ENCODE measurements at places on chromosomes 7 and 10. TPM values are rescaled to one million over a fixed set of nuclear protein-coding genes. Genes with fewer than 3 reads are reported as not detected.

Gene SERPINE1
- 9.4 TPM for total RNA-seq

Gene TBC1D12
- total RNA-seq = 22.9 TPM

Gene SLC16A9
- total RNA-seq = 0.33 TPM

Gene SPDYE18
- 2.8 TPM for total RNA-seq

Gene TFR2
- total RNA-seq = 0.17 TPM

Gene ADCYAP1R1
- 31.1 TPM for total RNA-seq

Gene SLC13A1
- total RNA-seq = 0.11 TPM

Gene SRRM3
- total RNA-seq = 2.2 TPM

Gene AMZ1
- 1.2 TPM for total RNA-seq

Gene OR2A12
- not detected for total RNA-seq

Gene GIMAP2
- total RNA-seq = 7.1 TPM

Gene CHAT
- total RNA-seq = not detected

Gene ZFAND4
- total RNA-seq = 16.1 TPM

Gene CYP3A7
- total RNA-seq = 0.34 TPM

Gene ASB10
- not detected for total RNA-seq

Gene FGFR2
- total RNA-seq = 58.6 TPM

Gene PAPOLB
- total RNA-seq = 0.32 TPM

Gene TLL2
- 0.17 TPM for total RNA-seq

Gene AKR1C8
- total RNA-seq = not detected

Gene CDHR3
- total RNA-seq = 41.1 TPM

Gene GBX1
- total RNA-seq = not detected

Gene OPN1SW
- total RNA-seq = not detected

Gene MET
- total RNA-seq = 12.0 TPM

Gene ZNF804B
- not detected for total RNA-seq

Gene PLEKHS1
- total RNA-seq = not detected

Gene ATP5F1C
- 220 TPM for total RNA-seq

All from esophagus muscularis mucosa (tissue), 4 donors.